ENCODE measurements at places on chromosomes 4 and X. TPM values are rescaled to one million over a fixed set of nuclear protein-coding genes. Genes with fewer than 3 reads are reported as not detected.

DNA sequence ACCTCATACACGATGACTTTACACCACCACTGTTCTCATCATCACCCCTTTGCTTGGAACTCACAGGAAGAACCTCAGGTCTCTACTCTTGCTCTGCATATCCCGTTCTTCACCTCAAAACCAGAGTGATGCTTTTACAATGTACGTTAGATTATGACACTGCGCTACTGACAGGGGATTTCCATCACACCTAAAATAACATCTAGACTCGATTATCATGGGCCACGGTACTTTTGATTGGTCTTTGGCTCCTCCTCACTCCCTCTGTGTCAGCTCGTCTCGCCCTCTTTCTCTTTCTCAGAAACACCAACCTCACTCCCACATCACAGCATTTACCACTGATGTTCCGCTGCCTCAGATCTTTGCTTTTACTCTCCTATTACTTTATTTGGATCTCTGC is 172.4 kb downstream of the TLL1 start:
- H3K27me3 ChIP-seq: no peaks in the 10 kb centered on the region
- DNase-seq: no peak
- no peak overlapping the region for H3K4me3 ChIP-seq
- no peak overlapping the region for H3K27ac ChIP-seq

DNA sequence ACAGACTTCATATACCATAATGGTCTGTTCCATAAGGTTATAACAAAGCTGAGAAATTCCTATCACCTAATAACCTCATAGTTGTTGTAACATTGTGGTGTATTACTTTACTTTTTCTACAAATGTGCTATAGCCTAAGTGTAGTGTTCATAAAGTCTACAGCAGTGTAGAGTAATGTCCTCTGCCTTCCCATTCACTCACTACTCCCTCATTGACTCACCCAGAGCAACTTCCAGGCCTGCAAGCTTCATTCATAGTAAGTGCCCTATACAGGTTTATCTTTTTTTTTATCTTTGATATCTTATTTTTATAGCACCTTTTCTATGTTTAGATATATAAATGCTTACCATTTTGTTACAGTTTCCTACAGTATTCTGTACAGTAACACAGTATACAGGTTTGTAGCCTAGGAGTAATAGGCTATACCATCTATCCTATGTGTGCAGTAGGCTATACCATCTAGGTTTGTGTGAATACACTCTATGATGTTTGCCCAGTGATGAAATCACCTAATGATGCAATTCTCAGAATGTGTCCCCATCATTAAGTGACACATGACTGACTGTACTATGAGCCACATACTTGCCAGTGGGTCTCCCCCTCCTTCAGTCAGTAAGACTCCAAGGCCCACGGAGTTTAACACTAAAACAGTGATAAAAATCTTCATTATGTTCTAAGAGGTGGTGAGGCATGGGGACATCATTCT is 299.9 kb downstream of the UNC5C start:
- H3K36me3 ChIP-seq: no peaks in the 10 kb centered on the region
- DNase-seq: no peak
- H3K4me3 ChIP-seq: no peak overlapping the region
- H3K27ac ChIP-seq: no peak overlapping the region
- H3K4me1 ChIP-seq: no peaks in the 10 kb centered on the region
- no peaks in the 10 kb centered on the region for H3K27me3 ChIP-seq

DNA sequence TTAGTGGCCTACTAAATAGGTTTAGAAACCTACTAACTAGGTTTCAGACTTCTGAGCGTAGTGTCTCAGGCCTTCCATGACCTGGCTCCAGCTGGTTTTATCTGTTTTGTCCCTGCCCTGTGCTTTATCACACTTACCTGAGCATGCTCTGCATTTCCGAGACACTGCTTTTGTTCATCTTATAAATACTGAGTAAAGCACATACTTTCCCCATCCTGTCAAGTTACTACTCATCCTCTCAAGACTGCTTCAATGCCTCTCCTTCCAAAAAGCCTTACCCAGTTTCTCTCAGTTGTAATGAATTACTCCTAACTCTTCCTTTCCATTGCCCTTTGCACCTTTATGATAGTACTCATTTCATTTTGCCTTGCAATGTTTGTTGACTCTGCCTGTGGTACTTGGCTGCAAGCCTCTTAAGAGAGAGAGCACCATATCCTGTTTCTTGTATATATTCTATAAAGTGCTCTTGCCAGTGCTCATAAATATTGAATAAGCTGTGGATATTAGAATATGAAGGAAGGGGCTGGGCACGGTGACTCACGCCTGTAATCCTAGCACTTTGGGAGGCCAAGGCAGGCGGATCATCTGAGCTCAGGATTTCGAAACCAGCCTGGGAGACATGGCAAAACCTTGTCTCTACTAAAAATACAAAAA is 34.4 kb downstream of the SLAIN2 start:
- H3K4me1 ChIP-seq: peaks cover under 1% of the 10 kb centered on the region
- H3K36me3 ChIP-seq: peaks cover 7% of the 10 kb centered on the region
- no peak overlapping the region for H3K4me3 ChIP-seq
- no peaks in the 10 kb centered on the region for H3K27me3 ChIP-seq
- H3K27ac ChIP-seq: no peak overlapping the region

DNA sequence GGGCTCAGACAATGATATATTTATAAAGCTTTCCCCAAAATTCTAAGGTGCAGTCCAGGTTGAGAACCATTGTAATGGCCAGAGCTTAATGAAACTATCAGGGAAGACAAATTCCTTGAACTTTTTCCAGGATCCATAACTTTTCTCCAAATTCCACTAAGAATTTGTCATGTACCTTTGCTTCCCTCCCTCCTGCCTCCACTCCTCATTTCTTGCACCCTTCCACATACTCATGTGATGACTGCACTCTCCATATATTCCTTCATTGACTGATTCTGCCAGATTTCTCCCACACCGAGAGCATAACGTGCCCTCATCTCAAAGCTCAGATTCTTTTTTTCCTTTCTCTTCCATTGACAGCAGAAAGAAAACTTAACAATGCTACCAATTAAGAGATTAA is 20.9 kb upstream of the AMELX start:
- H3K4me3 ChIP-seq: no peak overlapping the region
- H3K4me1 ChIP-seq: no peaks in the 10 kb centered on the region
- DNase-seq: no peak
- H3K27ac ChIP-seq: no peak overlapping the region
- no peaks in the 10 kb centered on the region for H3K36me3 ChIP-seq
- no peaks in the 10 kb centered on the region for H3K27me3 ChIP-seq

ACOX3 gene
- total RNA-seq: 20.7 TPM

GRCh38 chrX:118212817-118213183 is 96.2 kb upstream of the KLHL13 start:
- H3K4me1 ChIP-seq: peaks cover 14% of the 10 kb centered on the region
- no peak overlapping the region for H3K4me3 ChIP-seq
- no peaks in the 10 kb centered on the region for H3K27me3 ChIP-seq
- H3K36me3 ChIP-seq: no peaks in the 10 kb centered on the region

DNA sequence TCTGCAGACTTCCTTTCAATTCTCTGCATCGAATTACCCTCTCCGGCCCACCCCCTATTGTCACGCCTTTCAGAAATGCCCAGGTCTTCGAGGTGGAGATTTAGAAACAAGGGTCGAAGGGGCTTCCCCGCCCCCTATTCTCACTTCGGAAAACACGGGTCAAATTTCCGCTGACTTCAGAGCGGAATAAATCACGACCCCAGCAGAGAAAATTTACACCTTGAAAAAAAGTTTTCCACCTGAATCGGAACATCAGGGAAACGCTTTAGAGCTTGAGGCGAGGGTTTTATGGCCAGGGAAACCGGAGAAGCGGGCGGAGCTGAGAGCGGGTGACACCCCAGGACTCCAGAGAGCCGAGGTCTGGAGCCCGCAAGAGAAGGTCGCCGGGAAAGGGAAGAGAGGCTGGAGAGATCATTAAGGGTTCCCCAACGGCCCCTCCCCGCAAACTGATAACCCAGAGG is 1.6 kb downstream of the SHISA3 start:
- H3K4me1 ChIP-seq: peaks cover 33% of the 10 kb centered on the region
- no peak overlapping the region for H3K27ac ChIP-seq
- no peaks in the 10 kb centered on the region for H3K27me3 ChIP-seq
- H3K36me3 ChIP-seq: no peaks in the 10 kb centered on the region
- peak overlapping the region; percentile 45 for H3K4me3 ChIP-seq
- no peak for DNase-seq

DNA sequence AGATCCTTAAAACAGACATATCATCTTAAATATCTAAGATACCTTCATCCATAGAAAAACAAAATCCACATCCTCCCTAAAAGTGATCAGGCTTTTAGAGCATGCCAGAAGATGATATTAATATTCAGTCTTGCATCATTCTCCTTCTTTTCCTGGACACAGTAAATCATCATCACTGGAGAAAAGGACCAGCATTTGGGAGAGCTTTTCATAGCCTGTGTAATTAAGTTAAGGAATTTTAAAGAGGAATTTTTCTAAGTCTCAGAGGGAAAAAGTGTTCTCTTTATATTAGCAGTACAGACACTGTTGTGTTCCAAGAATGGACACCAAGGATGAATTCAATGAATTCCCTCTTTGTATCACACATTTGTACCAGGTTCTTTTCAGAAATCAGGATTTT is 696 bp downstream of the SCRG1 start:
- DNase-seq: no peak
- no peaks in the 10 kb centered on the region for H3K27me3 ChIP-seq
- H3K4me1 ChIP-seq: no peaks in the 10 kb centered on the region
- no peak overlapping the region for H3K27ac ChIP-seq

KLB gene
- total RNA-seq: 0.10 TPM

EXOC1L gene
- total RNA-seq: not detected

DUSP9 gene
- total RNA-seq: not detected

- peaks cover 14% of the 10 kb centered on the region for H3K4me1 ChIP-seq
These were observed 13.6 kb downstream of the TSPAN6 start for GRCh38 chrX:100623001-100623400.

CYLC1 gene
- total RNA-seq: not detected

DNA sequence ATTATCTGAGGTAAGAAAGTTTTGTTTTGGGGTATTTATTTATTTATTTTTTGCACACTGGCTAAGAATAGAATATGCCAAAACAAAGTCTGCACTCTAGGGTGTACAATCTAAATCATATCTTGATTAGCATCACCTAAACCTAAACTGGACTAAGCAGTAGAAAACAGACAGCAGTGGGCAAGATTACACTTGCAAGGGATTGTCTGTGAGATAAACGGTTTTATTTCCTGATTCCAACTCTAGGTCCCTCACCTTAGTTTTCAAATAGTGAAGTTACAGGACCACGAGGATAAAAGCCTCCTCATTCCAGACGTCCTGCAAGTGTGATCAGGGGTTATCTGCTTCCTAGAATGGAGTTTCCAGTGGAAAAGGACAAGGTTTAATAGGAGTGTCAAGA is 86.1 kb downstream of the SH3RF1 start:
- H3K4me3 ChIP-seq: no peak overlapping the region
- H3K27me3 ChIP-seq: no peaks in the 10 kb centered on the region
- no peaks in the 10 kb centered on the region for H3K36me3 ChIP-seq
- H3K4me1 ChIP-seq: peaks cover 7% of the 10 kb centered on the region

COX7B2 gene
- not detected for total RNA-seq

GRCh38 chrX:97895751-97896150 is 1012.0 kb downstream of the RPA4 start:
- no peaks in the 10 kb centered on the region for H3K27me3 ChIP-seq
- no peaks in the 10 kb centered on the region for H3K4me1 ChIP-seq
- no peak overlapping the region for H3K4me3 ChIP-seq
- no peak overlapping the region for H3K27ac ChIP-seq
- no peak for DNase-seq

FAM156B gene
- 13.7 TPM for total RNA-seq

DNA sequence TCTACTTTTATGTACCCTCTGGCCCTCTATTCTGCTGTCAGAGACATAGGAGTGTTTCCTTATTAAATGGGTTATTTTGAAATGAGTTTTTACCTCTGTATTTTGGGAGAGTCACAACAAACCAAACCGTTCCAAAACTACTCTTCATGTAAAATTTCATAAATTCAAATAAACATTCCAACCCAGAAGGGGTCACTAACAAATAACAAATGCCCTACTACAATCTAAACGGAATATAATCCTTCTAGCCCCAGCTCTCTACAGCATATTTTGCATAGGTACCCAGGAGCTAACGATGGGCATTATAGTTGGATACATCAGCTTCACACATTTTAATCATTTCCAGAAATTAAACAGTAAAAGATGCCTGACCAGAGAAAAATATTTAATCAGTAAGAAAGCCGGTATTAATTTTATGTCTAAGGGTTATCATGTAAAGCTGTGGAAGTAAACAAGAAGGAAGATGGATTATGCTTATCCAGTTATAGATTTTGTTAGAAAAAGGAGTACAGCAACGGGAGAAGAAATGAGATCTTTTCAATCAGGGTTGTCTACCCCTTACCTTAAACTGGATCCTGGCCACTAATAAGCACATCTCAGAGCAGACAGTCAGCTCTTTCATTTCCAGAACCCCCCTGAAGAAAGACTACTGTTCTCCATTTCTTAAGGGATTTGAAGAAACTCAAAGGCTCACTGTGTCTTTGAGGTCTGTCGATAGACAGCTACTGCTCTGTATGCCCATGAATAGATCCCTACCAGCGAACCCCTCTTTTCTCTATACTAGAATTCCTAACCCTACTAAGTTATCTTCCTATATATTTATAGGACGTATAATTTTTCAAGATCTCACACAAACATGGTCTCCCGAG is 1.2 kb downstream of the UGDH start:
- no peak overlapping the region for H3K27ac ChIP-seq
- peak; percentile 17 for DNase-seq
- no peaks in the 10 kb centered on the region for H3K36me3 ChIP-seq
- no peaks in the 10 kb centered on the region for H3K27me3 ChIP-seq

SMIM43 gene
- not detected for total RNA-seq

- peak; percentile 15 for DNase-seq
- no peak overlapping the region for H3K4me3 ChIP-seq
- H3K4me1 ChIP-seq: no peaks in the 10 kb centered on the region
These were observed 492.9 kb downstream of the INPP4B start for GRCh38 chr4:142353149-142353738.

DNA sequence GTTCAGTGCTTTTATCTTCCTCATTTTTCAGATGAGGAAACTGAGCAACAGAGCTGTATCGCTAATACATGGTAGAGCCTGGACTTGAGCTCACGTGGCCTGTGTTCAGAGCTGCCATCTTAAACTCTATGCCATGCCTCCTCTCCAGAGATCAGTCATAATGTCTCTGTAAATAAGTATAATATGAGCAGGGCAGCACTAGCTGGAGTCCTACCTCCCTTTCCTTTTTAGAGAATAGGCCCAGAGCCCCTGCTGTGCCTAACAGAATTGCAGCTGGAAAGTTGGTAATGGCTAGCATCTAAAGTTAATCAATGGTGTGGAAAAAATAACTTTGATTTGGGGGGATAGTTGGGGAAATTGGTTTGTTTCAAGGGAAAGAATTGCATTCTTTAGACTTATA is 20.4 kb downstream of the CASP6 start:
- no peak overlapping the region for H3K27ac ChIP-seq
- no peaks in the 10 kb centered on the region for H3K4me1 ChIP-seq

GDPD2 gene
- not detected for total RNA-seq

GRCh38 chr4:175457956-175458355 is 354.1 kb downstream of the GPM6A start:
- no peak overlapping the region for H3K4me3 ChIP-seq
- H3K36me3 ChIP-seq: no peaks in the 10 kb centered on the region
- DNase-seq: no peak
- H3K27me3 ChIP-seq: no peaks in the 10 kb centered on the region
- H3K27ac ChIP-seq: no peak overlapping the region

GABRE gene
- total RNA-seq: not detected

IL13RA2 gene
- not detected for total RNA-seq

SPIN2A gene
- total RNA-seq: 3.3 TPM

GRCh38 chrX:38260231-38260630 is 39.6 kb upstream of the SRPX start:
- H3K27ac ChIP-seq: no peak overlapping the region
- no peak overlapping the region for H3K4me3 ChIP-seq
- no peaks in the 10 kb centered on the region for H3K27me3 ChIP-seq
- no peak for DNase-seq
